ENCODE measurements at places on chromosomes 5 and 9.

DNA sequence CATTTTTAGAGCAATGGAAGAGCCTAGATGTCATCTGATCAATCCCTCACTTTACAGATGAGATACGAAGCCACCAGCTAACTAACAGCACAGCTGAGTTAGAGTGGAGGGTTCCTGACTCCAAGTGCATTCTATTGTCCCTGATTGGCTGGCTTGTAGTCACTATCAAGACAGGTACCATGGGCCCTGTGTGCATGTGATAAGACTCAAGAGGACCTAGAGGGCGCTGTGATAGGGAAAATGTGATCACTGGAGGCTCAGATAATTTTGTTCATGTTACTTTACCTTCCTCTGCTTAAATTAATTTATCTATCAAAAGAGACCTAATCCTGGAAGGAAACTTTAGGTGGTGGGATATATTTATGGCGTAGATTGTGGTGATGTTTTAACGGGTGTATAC is 19.5 kb upstream of the SNAPC3 start:
- no peak for DNase-seq

DNA sequence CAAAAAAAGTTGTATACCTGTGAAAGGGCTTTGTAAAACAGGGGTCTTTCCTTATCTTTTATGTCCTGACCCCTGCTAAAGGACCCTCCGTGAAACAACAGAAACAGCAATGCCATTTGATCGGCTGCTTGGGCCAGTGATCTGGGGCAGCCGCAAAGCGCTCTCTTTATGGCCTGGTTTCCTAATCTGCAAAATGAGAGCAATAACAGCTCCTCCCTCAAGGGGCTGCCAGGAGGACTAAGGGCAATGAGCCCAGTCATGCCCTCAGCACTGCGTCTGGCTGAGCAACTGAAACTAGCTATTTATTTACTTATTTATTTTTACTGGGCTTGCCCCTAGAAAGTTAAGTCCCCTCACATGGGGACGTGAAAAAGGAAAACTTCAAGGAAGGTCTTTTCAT is 18.3 kb downstream of the CMBL start:
- DNase-seq = no peak

GRCh38 chr5:111691508-111691907 is 65.5 kb downstream of the NREP start:
- DNase-seq = no peak

DNA sequence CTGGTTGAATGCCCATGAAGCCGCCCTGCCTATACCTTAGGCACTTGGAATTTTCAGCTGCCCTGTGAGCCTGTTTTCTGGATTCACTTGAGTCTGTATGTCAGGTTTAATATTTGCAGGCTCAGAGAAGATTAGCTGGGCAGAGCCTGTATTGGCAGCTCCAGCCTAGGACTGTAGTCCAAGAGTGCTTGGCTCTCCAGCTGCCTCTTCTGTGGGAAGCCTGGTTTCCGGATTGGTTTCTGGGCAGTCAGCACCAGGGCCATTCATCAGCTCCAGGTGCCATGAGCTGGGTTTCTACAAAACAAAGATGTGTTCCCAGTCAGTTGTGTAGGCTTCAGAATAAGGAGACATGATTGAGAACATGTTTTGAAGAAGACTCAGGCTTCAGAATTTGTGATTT is 90.1 kb downstream of the ARHGAP26 start:
- no peak for DNase-seq

DNA sequence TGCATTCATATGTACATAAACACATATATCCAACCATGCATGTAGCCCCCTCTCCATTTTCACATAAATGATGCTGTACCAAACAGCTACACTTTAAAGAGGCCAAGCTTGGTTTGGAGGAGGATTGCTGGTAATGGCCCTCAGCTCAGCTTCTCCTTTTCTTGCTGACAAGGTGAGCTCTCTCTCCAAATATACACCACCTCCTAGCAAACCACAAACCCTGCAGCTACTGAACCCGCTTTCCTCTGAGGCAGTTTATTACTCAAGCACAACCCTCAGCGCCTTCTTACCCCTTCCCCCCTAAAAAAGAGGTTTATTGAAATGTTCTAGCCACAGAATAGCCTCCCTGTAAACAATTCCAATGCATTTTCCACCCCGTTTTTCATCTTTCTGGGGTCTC is 54.0 kb downstream of the ALG2 start:
- no peak for DNase-seq

- no peak for DNase-seq
Measured at GRCh38 chr9:113823421-113823820, 52.7 kb upstream of the ZNF618 start.

DNA sequence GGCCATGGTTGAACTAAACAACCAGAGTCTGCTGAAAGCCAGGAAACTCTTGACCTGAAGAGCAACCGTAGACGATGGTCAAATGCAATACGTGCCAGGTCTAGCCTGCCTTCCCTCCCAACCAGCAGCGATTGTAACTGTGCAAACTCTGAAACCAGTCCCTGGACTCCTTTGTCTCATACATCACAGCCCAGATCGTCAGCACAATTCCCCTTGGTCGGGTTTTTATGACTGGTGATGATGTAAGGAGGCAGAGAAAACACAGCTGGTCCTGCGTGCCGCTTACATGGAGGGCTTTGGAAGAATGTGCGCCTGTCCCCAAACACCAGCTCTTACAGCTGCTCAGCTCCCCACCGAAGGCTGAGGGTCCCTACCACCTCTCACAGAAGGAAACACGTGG is 24.6 kb downstream of the SMIM23 start:
- no peak for DNase-seq

DNA sequence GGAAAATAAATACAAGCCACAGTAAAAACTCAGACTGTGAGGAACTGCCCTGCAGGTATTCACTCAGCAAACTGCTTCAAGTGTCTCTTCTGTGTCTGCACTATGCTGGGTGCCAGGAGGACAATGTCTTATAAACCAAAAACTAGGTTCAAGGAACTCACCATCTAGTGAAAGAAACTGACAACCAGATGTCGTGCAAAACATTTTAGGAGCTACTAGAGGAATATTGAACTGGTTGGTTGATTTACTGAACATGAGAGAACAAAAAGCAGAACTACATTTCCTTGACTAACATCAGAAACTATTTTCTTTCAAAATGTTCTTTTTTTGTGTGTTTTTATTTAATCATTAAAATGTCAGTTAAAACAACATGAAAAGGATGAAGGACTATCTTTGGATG is 35.2 kb downstream of the ZNF366 start:
- no peak for DNase-seq

GRCh38 chr9:27282269-27282668 is 14.7 kb downstream of the EQTN start:
- DNase-seq = no peak

- no peak for DNase-seq
Measured at GRCh38 chr9:124780060-124780756, 3.3 kb downstream of the OLFML2A start.

- DNase-seq = no peak
Measured at GRCh38 chr5:172806897-172807672, 27.0 kb upstream of the ERGIC1 start.

DNA sequence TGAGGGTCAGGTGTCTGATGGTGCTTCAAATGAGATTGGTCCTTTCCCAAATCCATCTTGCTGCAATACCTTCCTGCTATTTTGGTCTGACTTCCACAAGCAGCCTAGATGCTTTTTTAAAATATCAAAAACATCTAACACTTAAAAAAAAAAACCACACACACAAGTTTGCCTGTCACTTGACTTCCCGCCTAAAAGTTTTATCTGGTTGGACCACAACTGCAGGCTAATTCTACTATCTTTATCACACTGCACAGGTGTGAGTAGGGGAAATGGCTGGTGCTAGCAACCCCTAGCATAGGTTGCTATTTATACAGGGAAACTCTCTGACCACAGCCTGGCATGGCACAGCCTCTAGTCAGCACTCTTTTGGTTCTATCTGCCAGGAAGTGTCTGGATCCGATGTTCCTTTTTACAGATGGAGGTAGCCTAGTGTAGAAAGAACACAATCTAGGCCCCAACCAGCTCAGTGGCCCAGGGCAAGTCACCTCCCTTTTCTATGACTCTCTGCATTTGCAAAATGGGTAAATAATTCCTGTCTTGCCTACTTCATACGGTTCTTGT is at the start of gene HEMGN:
Gene HEMGN (minus strand): TSS at position 92 of the 564 bp plus-strand sequence. CDS start 36 bp downstream, at position 56.
- no peak for DNase-seq

GRCh38 chr9:107373809-107374208 is 90.7 kb downstream of the RAD23B start:
- DNase-seq = no peak

DNA sequence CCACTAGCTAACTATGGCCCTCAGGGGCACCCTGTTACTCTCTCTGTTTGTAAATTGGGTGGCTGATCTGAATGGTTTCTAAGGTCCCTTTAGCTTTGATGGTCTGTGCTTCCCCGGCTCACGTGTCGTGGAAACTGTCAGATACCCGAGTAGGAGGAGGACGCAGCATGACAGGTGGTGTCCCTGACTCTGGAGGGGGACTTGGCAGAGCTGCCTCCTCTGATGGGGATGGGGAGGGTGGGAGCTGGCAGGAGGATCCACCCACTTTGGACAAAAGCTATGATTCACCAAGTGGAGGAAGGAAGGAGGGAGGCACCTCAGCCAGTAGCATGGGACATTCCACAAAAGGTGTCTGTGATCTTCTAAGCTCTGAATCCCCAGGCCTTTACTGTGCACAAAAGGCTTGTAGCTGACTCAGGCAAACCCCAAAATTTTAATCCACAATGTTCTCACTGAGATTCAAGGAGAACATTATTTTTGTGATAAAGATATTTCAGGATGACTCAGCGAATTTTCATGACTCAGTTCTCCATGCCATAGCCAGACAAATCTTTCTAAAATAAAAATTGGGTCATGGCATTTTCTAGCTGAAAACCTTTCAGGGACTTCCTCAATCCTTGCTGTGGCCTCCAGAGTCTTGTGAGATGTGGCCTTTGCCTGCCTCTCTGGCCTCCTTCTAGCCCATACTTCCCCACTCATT is 131.0 kb upstream of the BRINP1 start:
- no peak for DNase-seq

GRCh38 chr9:26210338-26210851 is 532.2 kb upstream of the TUSC1 start:
- no peak for DNase-seq

DNA sequence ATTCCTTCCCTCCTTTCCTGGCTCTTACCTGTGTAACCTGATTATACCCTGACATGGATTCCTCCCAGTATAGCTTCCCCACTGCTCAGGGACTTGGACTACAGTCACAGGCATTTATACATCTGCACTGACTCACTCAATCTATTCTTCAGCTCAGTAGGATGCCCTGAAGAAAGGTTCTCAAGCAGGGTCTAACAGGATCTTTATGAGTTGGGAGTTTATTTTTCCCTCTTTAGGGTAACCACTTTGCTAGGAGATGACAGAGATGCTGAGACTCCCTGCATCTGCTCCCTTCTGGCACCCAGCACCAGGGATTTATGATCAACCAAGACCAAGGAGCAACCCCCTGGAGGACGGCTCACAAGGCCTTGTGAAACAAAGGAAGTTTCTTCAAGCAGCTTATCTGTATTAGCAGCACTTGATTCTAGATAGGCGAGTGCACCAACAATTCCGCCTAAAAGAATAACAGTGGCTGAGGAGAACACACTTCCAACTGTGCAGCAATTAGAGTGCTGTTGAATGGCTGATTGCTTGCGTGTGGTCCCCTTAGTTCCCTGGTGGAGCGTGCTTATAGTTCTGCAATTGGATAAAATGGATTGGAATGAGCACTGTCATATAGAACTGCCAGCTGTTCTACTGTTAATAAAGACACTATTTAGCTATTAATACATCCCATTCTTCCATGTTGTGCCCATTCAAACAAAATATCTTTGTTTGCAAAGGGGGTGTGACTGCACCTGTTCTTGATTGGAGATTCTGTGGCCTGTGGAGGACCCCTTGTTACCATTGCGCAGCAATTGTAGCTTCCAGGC is 482.6 kb downstream of the ZNF608 start:
- DNase-seq = no peak

DNA sequence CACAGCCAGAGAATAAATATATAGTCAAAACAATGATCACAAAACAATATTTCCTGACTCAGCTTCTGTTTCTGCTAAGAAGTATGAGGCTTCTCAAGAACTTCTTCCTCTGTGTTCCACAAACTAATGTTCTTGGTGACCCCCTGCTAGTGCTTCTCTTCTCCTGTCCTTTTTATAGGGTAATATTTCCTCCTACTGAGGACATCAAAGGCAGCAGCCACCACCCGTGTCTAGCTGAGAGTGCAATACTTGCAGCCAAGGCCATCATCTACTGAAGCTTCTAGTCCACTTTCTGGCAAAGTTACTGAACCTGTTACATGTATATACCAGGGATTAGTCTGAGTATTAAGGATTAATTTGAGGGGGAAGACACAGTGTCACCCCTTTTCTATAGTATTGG is 83.7 kb upstream of the SLC12A2 start:
- DNase-seq = no peak

DNA sequence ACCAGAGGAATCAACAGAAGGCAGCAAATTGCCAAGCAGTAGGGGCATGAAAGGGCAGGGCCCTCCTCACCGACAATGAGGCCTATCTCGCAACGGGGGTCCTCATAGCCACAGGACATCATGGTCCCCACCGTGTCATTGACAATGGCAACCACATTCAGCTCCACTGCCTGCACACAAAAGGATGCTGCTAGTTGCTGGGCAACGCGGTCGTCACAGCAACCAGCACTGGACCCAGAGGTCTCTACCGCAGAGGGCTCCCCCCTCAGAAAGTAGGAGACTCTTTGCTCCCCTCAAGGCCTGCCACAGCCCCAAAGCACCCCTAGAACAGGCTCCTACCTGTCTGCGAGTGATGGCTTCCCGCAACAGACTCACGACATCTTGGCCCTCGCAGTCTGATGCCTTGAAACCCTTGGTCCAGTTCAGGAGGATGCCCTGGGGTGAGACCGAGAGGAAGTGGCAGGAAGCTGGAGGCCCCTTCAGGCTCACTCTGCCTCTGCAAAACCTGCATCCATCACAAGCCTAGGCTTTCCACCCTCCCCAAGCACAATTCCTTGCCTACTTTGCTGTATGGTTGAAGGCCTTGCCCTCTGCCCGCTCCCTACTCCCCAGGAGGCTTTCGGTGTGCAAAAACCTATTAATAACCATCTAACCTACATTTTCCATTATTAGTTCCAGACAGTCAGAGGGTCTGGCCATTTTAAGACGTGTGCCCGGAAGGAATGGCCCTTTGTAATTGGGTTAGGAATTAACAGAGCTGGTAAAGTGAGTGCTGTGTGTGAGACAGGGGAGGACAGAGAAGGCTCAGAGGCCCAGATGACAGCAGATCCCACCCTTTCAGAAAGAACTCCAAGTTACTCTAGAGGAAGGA is 15.2 kb downstream of the HK3 start:
- DNase-seq = no peak

GRCh38 chr5:111738118-111738517 is 18.9 kb downstream of the NREP start:
- no peak for DNase-seq

GRCh38 chr5:29148581-29148980 is 2044.9 kb upstream of the CDH6 start:
- no peak for DNase-seq
